ENCODE measurements at places on chromosomes 5 and 9.

DNA sequence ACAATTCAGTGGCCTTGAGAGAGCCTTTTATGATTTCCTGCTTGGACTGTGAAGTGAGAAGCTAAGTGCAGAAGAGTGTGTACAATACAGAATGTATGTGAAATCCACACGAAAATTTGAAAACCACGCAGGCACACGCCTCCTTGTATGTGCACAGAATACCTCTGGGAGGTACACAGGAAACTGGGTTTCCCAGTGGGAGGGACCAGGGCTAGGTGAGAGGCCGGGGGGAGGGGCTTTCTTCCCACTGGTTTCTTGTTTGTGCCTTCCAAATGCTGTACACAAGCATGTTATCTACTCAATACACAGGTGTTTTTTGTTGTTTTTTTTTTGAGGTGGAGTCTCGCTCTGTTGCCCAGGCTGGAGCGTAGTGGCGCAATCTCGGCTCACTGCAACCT, 16.1 kb downstream of the C9orf50 start:
- no peak for DNase-seq

DNA sequence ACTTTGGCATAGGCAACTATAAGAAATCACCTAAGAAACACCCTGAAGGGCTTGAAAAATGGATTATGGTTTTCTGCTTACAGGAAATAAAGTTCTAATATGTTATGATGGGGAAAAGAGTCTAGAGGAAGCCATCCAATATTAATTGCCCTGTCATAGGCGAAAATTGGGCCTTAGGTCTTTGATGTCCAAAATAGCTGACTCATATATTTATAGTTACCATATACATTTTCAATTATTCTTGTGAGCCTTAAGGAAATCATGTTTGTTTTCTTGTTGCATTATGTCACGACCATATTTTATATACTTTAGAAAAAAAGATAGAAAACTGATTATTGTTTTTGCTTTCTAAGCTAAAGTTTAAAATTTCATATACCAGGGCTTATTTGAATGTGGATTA, 509.1 kb downstream of the CDH12 start:
- no peak for DNase-seq

GRCh38 chr9:94996641-94997040, 270.1 kb downstream of the AOPEP start:
- DNase-seq: no peak

DNA sequence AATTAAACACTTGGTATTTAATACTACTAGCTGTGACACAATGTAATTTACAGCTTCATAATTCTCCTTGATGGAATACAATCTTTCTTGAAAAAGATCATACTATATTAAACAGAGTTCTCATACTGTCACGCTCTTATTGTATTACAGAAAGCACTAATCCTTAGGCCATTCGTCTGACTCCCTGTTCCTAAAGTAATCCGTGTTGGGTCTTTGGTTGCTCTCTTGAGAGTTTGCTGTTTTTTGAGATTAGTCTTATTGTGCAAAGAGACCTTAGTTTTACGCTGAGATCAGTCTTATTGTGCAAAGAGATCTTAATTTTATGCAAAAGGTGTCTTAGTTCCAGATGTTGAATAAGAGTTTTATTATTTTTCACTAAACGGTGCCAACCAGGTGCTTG, 190.6 kb downstream of the ISL1 start:
- DNase-seq: no peak

DNA sequence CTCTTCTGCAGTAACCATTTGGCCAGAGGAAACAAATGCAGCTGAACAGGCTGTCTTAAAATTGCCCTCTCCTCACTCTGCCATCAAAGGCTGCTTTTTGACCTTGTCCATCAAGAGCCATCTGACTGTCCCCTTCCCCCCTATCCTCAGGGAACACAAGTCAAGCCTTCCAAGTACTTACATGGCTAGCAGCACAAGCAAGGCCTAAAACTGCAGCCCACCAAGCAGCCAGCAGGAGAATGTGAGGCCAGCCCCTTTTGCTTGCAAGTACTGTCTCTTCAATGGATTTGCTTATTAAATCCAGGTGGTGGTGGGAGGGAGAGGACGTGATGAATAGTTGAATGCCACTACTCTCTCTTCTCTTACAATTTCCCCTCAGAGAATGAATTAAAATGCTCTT, 83.5 kb downstream of the HTR1A start:
- DNase-seq: no peak

GRCh38 chr9:20880271-20880670, 151.2 kb downstream of the HACD4 start:
- DNase-seq: no peak

GRCh38 chr5:14308384-14309154, 165.4 kb downstream of the TRIO start:
- no peak for DNase-seq

DNA sequence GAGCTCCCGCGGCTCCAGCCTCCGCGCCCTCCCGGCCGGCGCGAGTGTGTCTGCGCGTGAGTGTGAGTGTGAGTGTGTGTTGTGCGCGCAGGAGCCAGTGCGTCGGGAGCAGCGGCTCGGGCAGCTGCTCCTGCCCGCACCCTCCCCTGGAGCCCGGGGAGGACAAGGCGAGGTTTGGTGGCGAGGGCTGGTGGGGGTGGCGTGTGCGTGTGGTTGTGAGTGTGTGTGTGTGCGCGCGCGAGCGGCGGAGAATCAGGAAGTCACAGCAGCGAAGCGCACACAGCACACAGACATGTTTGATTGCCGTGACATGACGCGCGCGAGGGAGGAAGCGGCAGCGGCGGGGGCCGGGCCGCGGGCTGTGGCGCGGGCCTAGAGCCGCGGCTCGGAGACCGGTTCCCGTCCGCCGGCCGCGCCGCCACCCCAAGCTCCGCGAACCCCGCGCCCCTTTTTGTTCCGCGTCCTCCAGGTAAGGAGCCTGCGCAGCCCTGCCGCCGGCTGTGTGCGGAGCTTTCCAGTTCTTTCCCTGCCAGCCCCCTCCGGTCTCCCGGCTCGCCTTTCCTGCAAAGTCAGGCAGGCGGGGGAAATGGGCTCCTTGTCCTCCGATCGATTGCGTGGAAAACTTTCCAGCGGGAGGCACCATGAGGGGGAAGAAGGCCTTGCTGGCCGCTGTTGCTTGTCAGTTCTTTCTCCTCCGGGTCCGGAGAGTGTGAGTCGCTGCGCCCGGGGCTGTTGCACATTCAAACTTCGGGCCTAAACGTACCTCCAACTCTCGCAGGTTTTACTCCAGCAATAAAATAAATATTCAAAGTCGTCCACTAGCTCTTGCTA, 2.4 kb downstream of the SMARCA2 start:
- peak; percentile 62 for DNase-seq

DNA sequence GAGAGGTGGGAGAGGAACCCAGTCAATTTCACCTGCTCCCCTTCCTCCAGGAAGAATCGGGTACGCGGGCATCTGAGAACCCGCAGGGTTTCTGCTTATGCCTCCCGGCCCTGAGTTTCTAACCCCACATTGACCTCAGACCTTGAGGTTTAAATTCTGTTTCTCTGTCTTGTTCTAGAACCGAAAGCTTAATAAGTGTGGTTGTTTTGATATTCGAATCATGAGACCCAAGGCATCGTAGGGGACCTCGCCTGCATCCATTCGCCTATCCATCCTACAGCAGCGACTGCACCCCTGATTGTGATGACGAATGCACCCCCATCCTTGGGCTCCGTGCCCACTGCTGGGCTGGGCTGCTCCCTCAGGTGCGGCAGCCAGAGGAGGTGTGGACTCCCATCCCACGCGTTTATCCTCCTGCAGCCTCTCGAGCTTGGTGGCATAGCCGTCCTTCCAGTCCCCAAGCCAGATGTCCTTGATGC, 80.8 kb upstream of the IER5L start:
- no peak for DNase-seq

GRCh38 chr5:2103940-2104339, 221.2 kb upstream of the IRX4 start:
- DNase-seq: no peak
